ENCODE measurements at places on chromosomes 1 and 21.

DNA sequence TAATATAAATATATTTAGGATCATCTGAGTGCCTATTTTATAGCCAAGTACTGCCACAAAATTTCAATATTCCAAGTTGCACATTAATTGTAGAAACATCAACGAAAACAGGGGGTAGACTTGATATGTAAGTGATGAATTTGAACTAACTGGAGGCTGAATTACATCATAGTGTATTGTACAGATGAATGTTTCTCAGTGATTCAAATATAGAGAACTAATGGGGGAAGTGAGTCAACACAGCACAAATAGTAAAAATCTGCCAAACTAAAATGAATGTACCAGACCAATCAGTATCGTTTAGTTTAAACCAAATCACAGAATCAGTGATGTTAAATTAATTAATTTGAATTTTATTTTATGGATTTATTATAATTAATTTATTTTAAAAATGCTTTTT is 42.8 kb downstream of the RTCA start:
- no peak for DNase-seq

GRCh38 chr1:107787299-107787698 is 177.7 kb downstream of the VAV3 start:
- DNase-seq, result no peak

GRCh38 chr1:117683571-117684285 is 77.9 kb downstream of the TENT5C start:
- DNase-seq, result no peak

GRCh38 chr21:21813289-21813688 is 815.1 kb downstream of the NCAM2 start:
- no peak for DNase-seq

- no peak for DNase-seq
Observed at GRCh38 chr21:16642353-16642752, 870.5 kb upstream of the CXADR start.

GRCh38 chr1:47527653-47528272 is 89.9 kb downstream of the FOXD2 start:
- no peak for DNase-seq

- DNase-seq, result no peak
Observed at GRCh38 chr1:219582865-219583264, 30.0 kb downstream of the ZC3H11B start.

- no peak for DNase-seq
Observed at GRCh38 chr1:225508538-225509375, 80.9 kb upstream of the LBR start.

GRCh38 chr1:172938681-172939080 is 112.1 kb downstream of the TNFSF18 start:
- DNase-seq, result no peak

DNA sequence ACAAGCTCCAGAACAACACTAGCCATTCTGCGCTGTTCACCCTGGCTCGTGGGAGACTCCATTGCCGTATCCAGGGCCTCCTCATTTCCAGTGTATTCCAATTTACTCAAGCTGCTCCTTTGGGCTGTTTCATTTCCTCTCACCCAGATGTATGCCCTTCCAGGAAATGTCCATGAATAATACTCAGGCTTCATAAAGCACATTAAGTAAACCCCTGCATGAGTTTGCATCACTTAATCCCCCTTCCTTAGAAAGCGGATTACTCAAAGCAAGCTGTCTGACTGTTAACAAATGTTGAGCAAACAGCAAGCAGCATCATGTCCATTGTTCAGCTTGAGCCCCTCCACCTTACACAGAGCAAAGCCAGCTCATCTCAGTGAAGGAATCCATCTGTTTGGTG is 403.6 kb upstream of the PBX1 start:
- no peak for DNase-seq

DNA sequence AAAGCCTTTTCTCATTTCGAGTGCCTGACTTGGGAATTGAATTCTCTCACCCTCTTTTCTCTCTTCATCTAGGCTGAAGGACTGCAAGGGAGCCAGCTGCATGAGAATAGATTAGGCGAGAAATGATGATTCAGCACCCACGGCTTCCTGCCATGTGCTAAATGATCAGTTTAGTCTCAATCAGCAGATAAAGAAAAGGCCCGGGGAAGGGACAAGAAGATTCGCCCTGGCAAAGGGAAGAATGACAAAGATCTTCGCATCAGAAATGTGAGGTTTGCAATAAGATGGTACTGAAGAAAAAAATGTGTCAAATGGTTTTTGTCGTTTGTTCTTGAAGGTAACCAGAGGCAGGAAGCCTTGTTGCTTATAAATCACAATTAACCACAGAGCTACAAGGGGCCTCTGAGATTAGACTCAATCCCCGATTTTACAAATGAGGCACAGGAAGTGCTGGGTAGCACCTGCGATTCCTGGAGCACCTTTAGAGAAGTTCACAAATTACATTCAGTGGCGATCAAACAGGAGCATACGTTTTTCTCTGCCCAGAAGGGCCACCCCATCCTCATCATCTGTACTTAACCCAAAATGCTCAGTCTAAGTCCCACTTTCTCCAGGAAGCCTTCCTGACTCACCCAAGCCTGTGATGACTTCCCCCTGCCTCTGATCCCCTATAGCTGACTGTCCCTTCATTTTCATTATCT is 183.4 kb downstream of the ZNF281 start:
- DNase-seq, result no peak

GRCh38 chr1:40092241-40092640 is 4.8 kb downstream of the PPT1 start:
- no peak for DNase-seq

DNA sequence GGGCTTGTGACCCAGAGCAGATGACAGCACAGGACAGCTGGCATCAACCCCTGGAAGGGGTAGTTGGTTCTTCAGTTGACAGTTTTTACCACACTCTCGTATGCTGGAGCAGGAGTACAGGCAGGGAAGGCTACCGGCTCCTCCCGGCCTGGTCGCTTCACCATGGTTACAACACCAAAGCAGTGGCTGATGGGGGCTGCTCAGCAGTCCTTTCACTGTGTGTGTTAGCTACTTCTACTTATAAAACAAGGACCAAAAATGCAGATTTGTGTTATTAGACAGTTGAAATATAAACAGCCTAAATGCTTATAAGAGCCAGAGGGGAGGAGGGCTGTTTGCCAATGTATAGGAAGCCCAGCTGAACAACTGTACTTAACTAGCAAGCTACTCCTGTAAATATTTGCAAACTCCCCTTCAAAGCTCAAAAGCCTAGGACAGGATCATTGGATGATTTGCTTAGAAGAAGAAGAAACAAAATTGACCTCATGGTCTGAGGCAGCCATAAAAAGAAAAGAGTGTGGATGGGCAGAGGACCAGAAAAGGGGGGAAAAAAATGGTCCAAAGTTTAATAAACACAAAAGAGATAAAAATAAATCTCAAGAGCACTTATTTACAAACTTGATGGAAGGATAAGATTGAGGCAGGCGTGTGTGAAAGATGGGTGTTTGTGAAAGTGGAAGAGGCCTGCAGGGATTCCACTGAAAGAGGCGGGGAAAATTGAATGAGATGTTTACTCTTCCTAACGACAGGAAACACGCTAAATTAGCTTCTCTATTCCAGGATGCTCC is 57.1 kb downstream of the TGFB2 start:
- DNase-seq, result no peak

DNA sequence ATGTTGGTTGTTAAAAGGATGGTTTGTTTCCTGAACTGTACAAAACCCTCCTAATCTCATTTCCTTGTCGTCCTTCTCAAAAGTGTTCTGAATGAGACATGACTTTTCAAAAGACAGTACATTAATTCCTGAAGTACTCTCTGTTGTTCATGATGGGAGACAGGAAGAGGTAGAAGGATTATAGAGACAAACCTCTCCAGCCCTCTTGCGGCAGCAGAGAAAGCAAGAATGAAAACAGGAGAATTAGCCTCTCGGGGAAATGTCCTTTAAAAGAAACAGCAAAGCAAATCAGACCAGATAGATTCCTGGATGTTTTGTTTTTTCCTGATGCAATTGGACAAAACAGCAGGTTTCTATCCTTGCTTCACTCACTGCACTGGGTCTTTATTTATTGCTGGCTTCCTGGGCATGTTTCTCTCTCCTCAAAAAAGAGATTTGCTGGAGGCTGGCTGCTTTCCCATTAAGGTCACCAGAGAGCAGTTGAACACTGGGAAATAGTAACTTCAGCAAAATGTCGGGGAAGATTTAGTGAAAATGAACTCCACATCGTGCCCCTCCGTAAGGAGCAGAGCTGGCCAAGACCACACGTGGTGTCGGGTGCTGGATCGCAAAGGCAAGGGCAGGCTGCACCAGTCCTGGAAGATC is 145.8 kb upstream of the SYT6 start:
- DNase-seq, result no peak

GRCh38 chr1:43352881-43353280 is 5.9 kb upstream of the CDC20 start:
- DNase-seq, result no peak

DNA sequence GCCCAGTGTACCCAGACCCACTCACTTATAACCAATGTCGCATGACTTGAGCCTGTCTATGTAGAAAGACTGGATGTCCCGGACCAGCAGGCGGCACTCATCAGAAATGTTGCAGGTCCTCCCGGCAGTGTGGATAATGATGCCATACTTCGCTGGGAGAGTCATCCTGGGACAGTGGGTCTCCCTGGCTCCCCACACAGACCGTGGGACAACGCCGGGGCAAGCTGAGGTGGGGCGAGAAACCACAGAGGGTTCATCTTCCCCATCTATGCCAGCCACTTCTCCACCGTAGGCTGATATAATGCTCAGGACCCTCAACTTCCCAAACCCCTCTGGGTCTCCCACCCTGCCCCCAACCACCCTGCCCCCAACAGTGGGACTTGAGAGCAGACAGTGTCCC is 8.3 kb downstream of the PGLYRP4 start:
- DNase-seq, result no peak

- DNase-seq, result peak; percentile 39
Observed at GRCh38 chr1:24416666-24417391, 1.2 kb downstream of the NIPAL3 start.

DNA sequence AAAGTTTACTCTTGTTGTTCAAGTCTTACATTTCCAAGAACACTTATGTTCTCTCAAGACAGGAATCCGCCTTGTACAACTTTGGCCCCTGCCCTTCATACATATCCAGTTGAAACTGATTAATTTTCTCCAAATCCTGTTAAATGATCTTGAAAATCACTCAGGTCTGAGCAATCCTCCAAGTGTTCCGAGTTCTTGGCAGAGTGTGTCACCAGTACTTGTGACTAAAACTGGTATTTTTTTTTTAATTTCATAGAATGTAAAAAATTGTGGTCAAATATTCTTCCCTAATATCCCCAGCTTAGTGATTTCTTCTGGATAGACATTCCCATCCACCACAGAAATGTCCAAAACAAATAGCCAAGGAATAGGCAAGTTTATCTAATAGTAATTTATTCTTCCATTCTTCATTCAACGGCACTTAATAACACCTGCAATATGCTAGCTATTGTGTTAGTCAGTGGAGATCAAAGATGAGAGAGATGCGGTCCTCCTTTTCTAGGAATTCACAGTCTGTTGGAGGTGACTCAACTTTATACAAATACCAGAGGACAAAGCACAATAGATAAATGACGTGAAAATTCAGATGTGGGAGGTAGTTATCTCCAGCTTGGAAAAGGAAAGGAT is 71.4 kb downstream of the DIRAS3 start:
- DNase-seq, result no peak

DNA sequence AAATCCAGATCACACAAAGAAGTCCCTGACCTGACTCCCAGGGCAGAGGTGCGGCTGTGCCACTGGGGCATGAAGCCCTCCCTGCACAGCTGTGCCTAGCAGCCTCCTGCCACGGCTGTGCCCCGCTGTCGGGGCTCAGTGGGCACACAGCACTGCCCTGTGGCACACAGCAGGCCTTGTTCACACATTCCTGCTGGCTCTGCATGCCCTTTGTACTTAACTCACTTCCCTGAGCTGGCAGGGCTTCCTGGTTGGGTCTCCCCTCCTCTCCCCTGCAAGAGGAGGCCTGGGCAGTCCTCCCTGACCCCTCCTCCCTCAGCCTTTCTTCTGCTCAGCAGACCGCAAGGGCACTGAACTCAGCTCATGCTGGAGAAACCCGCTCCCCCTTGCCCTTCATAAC is 14.8 kb downstream of the LHX4 start:
- no peak for DNase-seq

DNA sequence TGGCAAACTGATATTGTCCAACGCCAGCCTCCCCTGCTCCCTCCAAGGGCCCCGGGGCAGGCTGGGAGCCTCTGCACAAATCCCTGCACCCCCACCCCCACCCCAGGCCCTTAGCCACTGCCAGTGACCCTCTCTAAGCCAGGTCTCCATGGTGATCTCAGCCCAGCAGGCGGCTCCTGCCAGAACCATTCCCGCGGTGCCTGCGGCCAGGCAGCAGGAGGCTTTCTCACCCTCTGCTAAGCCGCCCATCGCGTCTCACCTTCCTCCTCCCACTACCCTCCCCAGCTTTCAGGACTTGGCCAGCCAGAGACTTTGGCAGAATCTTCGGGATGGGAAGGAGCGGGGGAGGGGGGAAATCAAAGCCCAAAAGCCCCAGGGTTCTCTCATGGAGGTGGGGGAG is 46.8 kb upstream of the WASF2 start:
- DNase-seq, result no peak

DNA sequence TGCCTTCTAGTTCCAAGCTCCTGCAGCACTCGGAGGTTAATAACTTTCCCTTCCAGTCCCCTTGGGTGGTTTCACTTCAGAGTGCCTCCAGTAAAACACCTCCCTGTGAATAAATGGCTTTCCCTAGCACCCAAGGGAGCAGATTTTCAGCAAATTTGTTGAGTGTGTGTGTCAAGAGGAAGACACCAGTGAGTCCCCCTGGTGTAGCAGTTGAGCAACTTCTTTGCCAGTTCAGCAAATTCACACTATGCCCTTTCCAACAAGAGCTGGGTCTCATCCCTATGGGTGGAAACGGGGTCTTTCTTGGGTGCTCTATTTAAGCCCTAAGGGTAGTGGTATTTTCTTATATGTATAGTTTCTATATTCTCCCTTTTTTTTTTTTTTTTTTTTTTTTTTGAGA is 806 bp upstream of the AADACL4 start:
- no peak for DNase-seq

- no peak for DNase-seq
Observed at GRCh38 chr1:62530516-62531154, 66.7 kb upstream of the ANGPTL3 start.

DNA sequence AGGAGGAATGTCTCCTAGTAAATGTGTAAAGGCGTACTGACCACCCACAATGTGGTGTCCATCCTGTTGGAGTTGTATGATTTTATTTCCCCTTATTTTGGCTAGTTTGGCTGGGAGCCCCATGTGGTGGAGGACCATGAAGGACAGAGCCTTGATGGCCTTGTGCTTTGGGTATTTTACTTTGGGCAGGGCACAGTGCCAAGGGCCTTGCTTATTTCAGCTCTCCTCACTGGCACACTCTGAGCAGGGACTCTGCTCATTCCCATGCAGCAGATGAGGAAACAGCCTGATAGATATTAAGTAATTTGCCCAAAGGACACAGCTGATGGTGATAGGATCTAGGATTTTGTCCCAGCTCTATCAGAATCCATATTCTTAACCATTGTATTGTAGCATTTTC is 50.2 kb downstream of the SMYD2 start:
- no peak for DNase-seq

All from T-helper 22 cell (primary cell).